Amniotic stem cell (primary cell): ENCODE measurements at places on chromosomes 11 and 22.

GRCh38 chr11:84012171-84012826 is 726.1 kb upstream of the CCDC90B start:
- no peak for DNase-seq

GRCh38 chr22:44974454-44974853 is 35.4 kb downstream of the PHF21B start:
- no peak for DNase-seq

- no peak for DNase-seq
Observed at GRCh38 chr11:60310407-60310998, 16.6 kb upstream of the MS4A6E start.

DNA sequence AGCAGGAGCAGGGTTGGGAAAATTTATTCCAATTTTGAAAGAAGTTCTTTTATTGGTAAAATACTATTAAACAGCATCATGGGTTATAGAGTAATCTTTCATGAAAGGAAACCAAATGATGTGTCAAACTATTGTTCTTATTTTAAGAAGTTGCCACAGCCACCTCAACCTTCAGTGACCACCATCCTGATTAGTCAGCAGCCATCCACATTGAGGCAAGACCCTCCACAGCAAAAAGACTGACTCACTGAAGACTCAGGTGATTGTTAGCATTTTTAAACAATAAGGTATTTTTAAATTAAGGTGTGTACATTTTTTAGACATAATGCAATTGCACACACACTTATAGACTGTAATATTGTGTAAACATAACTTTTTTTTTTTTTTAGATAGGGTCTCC is 3.7 kb upstream of the HEPHL1 start:
- no peak for DNase-seq

GRCh38 chr11:121741761-121742361 is 289.1 kb upstream of the SORL1-AS1 start:
- DNase-seq, result no peak
